ENCODE measurements at places on chromosomes 3 and 15.
A peak's percentile ranks its signal among the peaks of the same experiment; 100 is the strongest.

- no peak for DNase-seq
Measured at GRCh38 chr3:147218965-147219364, 187.4 kb downstream of the ZIC4 start.

DNA sequence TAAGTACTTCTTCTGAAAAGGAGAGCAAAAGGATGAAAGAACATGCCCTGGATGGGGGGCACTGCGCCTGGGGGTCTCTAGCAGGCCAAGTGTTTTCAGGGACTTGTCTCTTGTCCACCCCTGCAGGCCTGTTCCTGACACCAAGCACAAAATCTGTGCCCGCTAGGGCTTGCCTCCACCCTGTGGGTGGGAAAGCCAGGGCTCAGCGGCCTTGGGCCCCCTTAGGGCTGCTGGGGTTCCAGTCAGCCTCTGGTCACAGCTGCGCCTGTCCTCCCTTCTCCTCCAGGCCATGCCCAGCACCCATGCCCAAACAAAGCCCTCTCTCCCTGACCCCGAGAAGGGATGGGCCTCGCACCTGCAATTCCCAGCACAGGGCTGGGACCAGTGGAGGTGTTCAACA, 71.1 kb upstream of the TRPM1 start:
- no peak for DNase-seq

DNA sequence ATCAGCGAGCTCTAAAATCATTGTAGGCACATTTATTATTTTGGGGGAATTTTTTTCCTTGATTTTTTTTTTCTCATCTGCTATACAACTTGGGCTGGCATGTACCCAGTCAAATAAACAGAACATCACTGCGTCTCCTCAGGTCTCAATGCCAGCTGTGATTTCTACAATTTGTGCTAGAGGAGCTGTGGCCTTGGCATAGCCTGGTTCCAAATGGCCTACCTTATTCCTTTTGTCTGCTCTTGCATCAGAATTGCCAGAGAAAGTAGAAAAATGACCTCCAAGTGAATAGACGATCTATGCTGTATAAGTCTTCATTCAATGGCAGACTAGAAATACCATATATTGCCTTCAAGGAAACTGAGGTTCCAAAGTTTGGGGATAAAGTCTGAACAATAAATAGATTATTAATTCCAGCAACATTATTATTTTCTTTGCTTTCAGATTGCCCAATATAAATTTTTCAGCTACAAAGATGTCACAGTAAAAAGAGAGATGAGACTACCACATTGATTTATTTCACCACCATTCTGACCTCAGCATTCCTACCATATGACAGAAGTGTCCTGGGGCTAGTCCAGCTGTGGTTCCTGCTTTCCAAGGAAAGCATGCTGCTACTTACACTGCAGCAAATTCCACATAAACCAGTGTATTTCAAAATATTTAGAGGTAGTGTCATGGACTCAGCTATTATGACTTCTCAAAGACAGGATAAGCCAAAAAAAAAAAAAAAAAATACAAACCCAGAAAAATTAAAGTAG, 493.9 kb upstream of the ZNF385D start:
- DNase-seq, result no peak

DNA sequence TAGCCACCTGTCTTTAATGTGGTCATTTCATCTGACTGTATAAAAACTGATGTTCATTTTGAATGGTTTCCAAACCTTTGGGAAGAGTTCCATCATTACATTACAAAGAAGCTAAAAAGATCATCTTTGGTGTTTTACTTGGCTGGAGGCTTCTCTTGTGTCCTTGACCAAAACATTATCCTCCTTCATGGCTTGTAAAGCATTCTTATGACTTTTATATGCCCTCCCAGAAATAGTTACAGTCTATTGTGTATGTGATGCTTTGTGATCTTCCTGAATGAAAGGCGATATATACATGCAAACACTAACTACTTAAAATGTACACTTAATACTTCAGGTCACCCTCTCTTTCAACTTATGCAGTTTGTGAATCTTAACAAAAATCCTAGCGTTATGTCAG, 525.6 kb downstream of the MECOM start:
- DNase-seq, result no peak

GRCh38 chr3:13338231-13338630, 81.9 kb downstream of the NUP210 start:
- DNase-seq, result no peak

GRCh38 chr3:72082186-72082715, 297.3 kb upstream of the PROK2 start:
- DNase-seq, result no peak

- no peak for DNase-seq
Measured at GRCh38 chr15:36252146-36252711, 327.2 kb upstream of the CDIN1 start.

GRCh38 chr15:88881775-88882174, 13.6 kb downstream of the HAPLN3 start:
- no peak for DNase-seq

- DNase-seq, result no peak
Measured at GRCh38 chr15:61426466-61426865, 197.4 kb upstream of the RORA start.

GRCh38 chr3:129598000-129598381, 8.5 kb downstream of the PLXND1 start:
- no peak for DNase-seq

- DNase-seq, result no peak
Measured at GRCh38 chr15:56832125-56832524, 86.3 kb upstream of the TCF12 start.

GRCh38 chr3:71478568-71478967, 105.0 kb downstream of the FOXP1 start:
- DNase-seq, result no peak

GRCh38 chr3:127544192-127544802, 46.2 kb downstream of the TPRA1 start:
- DNase-seq, result peak; percentile 64

- DNase-seq, result no peak
Measured at GRCh38 chr3:89256395-89256794, 149.0 kb downstream of the EPHA3 start.

DNA sequence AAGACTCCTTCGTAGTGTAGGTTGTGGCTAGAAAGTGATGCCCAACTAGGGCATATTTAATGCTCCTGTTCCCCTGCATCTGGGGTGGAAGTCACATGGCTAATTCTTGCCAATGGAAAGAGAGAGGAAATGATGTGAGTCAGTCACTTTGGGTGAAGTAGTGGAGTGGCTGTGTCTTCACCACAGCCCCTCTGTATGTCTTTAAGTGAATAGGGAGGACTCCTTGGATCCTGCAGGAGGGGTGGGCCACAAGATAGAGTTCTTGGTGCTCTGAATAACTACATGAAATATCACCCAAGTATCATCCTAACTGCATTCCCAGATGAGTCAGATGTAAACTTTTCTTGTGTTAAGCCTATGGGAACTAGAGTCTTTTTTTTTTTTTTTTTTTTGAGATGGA, 17.8 kb upstream of the MB21D2 start:
- no peak for DNase-seq

DNA sequence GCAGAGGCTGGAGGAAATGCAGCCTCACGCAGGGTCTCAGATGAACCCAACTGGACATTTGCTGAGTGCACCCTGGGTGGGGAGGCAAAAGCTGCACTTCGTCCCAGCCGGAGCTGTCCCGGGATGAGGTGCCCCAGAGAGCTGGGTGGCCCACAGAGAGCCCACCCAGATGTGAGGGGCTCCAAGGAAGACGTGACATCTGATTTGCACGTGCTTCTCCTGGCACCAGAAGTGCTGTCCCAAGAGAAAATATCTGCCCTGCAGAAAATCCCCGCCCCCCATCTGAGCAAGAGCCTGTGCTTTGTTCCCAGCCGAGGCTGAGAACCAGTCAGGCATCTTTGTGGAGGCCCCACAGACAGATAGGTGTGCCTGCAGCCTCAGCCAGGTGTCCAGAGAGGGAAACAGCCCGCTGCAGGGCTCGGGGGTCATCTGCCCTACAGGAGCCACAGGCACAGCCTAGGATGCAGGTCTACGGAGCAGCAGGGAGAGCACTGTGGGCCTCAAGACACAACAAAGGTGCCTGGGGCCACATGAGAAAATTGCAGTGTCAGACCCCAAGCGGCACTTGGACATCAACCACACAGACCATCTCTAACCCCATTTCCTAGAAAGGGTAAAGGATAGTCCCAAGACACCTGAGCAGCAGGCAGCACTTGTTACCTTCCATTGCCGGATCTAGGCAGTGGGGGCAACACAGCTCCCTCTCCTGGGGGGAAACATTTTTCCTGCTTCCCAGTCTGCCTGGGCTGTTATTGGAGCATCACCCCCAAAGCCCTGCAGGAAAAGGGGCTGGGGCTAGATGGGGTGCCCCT, 5.8 kb downstream of the TMIE start:
- DNase-seq, result no peak

GRCh38 chr15:63277893-63278456, 570 bp downstream of the APH1B start:
- no peak for DNase-seq

- DNase-seq, result no peak
Measured at GRCh38 chr3:16290007-16290826, 25.2 kb downstream of the OXNAD1 start.

DNA sequence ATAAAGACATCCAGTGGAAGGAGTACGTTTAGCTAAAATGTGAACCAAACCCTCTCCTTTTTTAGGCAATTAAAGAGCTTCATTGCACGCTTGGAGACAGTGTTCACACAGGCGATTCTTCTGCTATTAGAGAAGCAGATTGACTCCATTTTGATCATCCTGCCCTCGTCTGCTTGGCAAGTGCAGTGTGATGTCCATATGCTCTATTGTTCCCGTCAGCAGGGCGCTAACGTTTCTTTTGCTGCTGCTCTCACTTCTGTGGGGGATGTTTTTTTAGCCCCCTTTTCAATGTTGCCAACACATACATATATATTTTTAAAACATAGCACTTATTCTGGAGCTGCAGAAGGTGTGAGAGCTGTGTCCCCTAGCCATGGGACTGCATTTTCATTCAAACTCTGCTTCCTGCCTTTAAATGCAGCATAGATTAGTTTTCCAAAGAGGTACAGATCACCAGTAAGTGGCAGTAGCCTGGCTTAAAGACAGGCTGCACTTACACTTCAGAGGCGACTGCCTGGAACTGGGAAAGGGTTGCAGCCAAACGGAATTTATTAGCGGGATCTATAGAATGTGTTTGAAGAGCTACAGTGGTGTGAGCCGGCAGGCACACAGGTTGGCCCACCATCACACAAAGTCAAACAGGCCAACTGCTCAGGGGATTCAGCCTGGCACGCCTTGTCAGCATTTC, 292.6 kb upstream of the DPH6 start:
- no peak for DNase-seq

DNA sequence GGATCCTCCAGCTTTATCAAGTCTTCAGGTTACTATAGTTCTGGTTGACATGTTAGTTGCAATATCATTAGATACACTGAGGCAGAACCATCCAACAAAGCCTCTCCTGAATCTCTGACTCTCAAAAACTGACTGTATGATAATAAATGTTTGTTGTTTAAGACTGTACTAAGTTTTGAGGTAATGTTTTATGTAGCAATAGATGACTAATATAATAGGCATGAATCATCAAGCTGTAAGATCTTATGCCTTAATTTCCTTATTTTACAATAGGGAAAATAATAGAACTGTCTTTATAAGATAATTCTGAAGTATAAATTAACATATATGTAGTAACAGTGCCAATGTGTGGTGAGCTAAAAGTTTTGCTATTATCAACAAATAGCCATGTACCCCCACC, 88.9 kb upstream of the TBC1D5 start:
- DNase-seq, result no peak

DNA sequence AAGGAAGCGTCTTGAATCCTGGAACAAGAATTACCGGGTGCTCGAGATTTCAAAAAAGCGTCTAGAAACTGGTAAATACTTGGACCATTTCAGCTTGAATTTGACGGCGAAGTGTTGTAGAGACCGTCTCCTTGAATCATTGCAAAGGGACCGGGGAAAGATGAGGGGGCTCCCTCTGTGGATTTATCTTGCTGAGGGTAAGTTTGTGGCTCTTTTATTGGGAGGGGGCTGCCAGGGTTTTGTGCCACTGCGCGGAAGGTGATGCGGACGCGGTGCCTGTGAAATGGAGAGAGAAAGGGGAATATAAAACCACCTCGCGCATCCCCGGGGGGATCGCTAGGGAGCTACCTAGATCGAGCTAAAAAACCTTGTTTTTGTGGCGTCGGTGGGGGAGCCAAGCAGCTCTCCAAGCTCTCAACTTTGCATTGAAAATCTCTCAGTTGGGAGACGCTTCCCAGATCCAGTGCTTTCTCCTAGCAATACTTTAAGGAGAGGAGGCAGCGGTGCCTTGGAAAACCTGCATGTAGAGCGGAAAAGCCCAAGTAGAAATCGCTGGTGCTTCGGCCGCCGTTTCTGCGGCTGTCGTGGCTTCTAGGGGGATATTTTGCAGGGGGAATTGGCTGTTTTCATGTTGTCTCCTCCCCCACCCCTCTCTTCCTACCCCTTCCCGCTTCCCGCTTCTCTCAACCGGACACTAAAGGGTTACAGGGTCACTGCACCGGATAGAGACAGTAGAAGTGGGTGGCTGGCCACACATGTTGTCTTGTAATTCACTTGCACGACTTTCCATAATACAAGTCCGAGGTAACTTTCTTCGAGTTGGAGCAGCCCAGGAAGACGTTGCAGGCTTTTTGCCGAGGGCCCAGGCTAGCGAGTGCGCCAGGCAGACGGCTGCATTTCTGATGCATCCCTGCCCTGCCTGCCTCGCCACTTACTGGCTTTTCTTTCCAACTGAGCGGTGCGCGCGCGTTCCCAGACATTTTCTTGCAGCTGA, 187.6 kb downstream of the NLGN1 start:
- no peak for DNase-seq

DNA sequence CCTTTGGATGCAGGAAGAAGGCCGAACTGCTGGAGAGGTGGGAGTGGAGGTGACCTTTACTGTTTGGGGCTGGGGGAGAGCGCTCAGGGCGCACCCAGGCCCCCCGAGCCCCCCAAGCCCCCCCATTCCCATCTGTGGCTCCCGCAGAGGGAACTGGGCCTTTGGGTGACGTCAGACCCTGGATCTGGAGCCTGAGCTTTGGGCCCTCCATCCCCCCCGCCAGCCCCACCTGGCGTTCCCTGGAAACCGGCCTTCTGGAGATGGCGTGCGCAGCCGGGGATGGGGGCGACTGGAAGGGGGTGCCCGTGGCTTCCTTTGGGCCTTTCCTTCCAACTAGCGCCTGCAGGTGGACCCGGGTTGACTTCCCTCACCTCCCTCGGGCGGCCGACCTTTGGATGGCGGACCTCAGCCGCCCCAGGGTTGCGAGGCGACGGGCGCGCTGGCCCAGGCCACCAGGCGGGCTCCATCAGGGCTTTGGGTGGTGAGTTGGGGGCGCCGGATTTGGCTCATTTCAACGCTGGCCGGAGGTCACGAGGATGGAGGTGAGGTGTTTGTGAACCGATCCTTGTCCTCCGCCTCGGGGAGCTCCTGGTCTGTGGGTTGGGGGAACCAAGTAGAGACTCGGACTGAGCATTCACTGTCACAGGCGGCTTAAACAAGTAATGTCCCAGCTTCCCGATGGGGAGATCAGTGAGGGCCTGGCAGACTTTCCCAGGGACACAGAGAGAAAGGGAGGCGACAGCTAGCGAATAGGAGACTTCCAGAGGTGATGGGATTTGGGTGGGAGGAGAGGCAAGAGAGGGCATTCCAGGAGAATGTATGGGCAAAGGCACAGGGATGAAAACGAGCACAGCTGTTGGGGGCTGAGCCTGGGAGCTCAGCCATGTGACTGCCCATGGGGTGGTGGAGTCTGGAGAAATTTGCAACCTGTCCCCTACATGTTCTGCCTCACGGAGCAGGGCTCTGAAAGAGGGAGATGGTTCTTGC, 709 bp downstream of the SCAMP5 start:
- peak; percentile 53 for DNase-seq

All from NCI-H1092 (cell line).